ENCODE measurements at places on chromosomes 6 and 20.

DNA sequence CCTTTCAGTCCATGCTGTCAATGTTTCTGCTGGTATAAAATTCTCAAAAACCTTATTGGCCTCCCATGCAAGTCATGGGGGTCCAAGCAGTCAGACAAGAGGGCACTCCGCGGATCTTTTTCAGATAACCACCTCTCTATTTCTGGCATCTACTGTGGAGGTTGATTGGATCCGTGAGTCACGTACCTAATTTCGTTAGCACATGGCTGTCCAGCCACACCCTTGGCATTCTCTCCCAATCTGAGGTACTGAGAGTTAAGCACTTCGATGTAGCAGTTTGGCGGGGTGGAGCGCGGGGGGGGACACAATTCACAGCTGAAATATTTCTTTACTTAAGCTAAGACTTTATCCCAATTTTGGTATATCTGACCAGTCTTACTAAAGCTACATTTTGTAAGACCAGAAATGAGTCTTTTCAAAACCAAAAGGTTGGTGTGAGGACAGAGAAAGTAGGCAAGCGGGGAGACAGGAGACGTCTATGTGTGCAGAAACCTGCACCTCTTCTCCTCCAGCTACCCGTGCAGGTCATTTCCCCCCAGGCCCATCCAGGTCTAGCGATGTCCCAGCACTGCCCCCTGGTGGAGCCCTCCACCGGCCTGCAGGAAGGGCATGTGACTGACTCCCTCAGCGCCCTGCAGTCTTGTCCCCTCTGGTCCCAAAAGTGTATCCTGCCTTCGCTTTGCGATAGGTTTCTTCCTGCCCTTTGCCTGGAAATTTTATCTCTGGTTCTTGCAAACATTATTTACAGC lies 113.1 kb downstream of the ADAT2 start:
- peak; percentile 48 for DNase-seq

DNA sequence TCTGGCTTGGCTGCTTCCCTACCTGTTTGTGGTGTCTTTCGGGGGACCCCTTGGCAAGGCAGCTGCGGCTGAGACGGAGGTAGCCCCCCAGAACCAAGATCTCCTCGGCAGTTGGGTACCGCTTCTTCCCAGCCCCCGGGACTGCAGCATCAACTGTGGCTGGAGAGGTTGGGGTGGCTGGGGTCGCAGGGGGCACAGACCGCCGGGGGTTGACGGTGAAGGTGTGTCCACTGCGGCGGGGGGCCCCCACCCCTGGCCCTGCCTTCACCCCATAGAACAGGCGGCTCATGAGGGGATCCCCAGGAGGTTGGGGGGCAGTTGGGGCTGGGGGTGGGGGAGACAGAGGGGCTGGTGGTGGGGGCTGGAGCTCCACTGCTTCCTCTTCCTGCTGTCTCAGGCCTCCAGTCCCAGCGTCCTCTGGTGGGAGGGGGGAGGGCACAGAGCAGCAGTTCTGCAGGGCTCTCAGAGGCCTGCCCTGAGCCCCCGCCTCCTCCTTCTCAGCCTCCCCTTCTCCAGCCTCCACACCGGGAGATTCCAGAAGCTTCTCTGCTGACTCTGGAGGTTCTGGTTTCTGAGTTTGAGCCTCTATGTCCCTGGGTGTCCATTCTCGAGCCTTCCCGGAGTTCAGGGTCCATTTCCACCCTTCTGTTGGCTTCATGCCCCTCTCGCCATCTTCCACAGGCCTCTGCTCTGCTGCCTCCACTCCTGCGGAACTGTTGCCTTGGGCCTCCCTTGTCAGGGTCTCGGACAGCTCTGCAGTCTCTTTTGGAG lies 1.9 kb downstream of the PPP1R18 start:
- DNase-seq: peak; percentile 54

- peak; percentile 60 for DNase-seq
Measured at GRCh38 chr20:45969712-45970634, 2.0 kb downstream of the ZNF335 start.

DNA sequence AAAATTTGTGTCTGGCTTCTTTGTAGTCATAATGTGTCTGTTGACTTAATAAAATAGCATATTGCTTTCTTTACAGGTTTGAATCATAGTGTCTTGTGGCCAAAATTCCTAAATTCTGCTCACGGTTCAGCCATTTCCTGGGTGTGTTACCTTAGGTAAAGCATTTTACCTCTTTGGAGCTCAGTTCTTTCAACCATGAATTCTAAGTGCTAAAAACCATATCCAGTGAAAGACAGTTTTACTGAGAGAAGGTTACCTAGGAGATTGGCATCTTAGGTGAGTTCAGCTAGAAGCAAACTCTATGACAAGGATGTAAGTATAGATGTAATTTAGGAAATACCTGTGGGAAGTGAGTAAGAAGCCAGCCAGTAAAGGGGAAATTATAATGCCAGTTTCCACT lies 20.7 kb downstream of the CRYBG1 start:
- DNase-seq: no peak

- no peak for DNase-seq
Measured at GRCh38 chr6:114611696-114612095, 268.9 kb upstream of the HS3ST5 start.

DNA sequence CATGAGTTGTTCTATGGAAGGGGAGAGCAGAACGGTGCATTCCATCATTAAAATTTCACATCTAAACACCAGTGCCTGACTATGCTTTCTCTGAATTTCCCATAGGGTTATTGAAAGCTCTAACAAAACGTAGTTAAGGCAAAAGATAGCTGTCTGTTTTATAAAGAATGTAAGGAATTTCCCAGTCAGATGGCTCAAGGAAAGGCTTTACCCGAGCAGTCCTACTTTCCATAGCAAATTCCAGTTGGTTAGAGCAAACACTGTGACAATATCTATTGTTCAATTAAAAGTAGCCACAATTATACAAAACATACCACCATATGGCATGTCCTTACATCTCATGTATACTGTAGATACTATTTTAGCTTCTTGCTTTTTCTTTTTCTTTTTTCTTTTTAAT lies 1059.5 kb upstream of the FLRT3 start:
- no peak for DNase-seq

Measured in B cell (primary cell).